ENCODE measurements at places on chromosomes 13 and 19. TPM values are rescaled to one million over a fixed set of nuclear protein-coding genes. Genes with fewer than 3 reads are reported as not detected.

Gene ZSCAN4
- total RNA-seq: not detected

Gene JSRP1
- total RNA-seq: 0.56 TPM

Gene TRPM4
- 1.1 TPM for total RNA-seq

Gene NRTN
- 0.22 TPM for total RNA-seq

Gene MYH14
- total RNA-seq: not detected

GRCh38 chr13:114132419-114133121 lies at the start of gene RASA3:
TSS of gene RASA3 (minus strand) at chr13:114132623. CDS start at chr13:114132489, 134 bp downstream.
- peak within 1 kb of the TSS; percentile 93 for H3K27ac ChIP-seq
- H3K36me3 ChIP-seq: peaks cover 11% of the 10 kb centered on the region
- H3K27me3 ChIP-seq: no peaks in the 10 kb centered on the region
- peak; percentile 73 for DNase-seq

- DNase-seq: no peak
- no peak overlapping the region for H3K27ac ChIP-seq
- H3K4me1 ChIP-seq: peaks cover 18% of the 10 kb centered on the region
- no peaks in the 10 kb centered on the region for H3K36me3 ChIP-seq
- no peak overlapping the region for H3K4me3 ChIP-seq
- peaks cover 6% of the 10 kb centered on the region for H3K27me3 ChIP-seq
Observed at GRCh38 chr19:45380107-45380506, 9.7 kb upstream of the ERCC2 start.

- peaks cover 9% of the 10 kb centered on the region for H3K36me3 ChIP-seq
- DNase-seq: peak; percentile 72
- peaks cover 29% of the 10 kb centered on the region for H3K4me1 ChIP-seq
- peak overlapping the region; percentile 98 for H3K4me3 ChIP-seq
Observed at GRCh38 chr13:113297370-113298042, 467 bp downstream of the LAMP1 start.

DNA sequence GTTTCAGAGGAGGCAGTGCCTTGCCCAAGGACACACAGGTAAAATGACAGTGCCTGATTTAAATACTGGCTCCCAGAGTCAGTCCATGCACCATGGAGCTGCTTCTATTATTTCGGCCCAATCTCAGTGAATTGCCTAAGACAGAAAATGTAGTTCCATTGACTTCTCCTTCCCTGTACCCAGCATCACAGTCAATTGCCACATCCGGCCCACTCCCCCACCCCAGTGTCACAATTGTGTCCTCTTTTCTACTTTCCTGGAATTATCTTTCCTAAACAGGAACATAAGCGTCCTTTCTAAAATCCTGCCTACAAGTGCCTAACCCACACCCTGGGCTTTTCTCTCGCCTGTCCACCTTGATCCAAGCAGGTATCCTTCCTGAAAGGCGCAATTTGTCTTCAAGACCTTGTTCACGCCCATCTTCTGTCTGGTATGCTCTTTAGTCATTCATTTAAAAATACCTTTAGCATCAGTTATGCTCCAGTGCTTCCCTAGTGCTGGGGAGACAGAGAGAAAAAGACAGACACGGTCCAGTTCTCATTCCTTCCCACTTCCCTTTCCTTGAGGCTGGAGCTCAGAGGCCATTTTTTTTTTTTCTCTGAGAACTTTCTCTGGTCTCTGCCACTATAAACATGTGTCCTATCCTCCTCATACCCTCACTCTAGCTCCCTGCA lies 411.4 kb downstream of the LIG4 start:
- no peaks in the 10 kb centered on the region for H3K36me3 ChIP-seq
- H3K27me3 ChIP-seq: no peaks in the 10 kb centered on the region
- no peak for DNase-seq
- no peak overlapping the region for H3K27ac ChIP-seq

DNA sequence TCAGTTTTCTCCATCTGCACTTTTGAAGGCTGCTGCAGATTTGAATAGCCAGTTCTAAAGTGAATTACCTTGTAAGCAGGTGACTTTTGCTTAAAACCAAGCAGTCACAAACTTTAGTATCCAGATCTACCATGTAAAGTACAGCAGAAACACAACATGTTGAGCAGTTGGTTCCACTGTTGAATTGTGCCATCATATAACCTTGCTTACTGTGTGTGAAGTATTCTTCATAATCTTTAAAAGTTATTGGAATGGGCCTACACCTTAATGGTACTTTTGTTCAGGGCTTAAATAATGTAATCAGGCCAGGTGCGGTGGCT lies 23.2 kb upstream of the MTUS2 start:
- no peaks in the 10 kb centered on the region for H3K4me1 ChIP-seq
- no peak overlapping the region for H3K27ac ChIP-seq
- no peak overlapping the region for H3K4me3 ChIP-seq

DNA sequence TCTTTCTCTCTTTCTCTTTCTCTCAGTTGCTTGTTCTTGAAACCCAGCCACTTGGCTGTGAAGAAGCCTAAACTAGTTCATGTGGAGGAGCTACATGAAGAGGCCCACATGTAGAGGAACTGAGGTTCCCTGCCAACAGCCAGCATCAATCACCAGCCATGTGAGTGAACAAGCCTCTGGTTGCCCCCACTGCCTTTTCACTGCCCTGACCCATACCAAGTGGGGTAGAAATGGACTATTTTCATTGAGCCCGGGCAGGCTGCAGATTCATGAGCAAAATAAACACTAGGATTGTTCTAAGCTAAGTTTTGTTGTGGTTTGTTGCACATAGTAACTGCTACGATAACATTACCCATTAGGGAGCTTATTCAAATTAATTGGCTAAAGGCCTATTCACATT lies 78.7 kb upstream of the FAM216B start:
- no peak for DNase-seq
- no peaks in the 10 kb centered on the region for H3K4me1 ChIP-seq
- no peak overlapping the region for H3K4me3 ChIP-seq

DNA sequence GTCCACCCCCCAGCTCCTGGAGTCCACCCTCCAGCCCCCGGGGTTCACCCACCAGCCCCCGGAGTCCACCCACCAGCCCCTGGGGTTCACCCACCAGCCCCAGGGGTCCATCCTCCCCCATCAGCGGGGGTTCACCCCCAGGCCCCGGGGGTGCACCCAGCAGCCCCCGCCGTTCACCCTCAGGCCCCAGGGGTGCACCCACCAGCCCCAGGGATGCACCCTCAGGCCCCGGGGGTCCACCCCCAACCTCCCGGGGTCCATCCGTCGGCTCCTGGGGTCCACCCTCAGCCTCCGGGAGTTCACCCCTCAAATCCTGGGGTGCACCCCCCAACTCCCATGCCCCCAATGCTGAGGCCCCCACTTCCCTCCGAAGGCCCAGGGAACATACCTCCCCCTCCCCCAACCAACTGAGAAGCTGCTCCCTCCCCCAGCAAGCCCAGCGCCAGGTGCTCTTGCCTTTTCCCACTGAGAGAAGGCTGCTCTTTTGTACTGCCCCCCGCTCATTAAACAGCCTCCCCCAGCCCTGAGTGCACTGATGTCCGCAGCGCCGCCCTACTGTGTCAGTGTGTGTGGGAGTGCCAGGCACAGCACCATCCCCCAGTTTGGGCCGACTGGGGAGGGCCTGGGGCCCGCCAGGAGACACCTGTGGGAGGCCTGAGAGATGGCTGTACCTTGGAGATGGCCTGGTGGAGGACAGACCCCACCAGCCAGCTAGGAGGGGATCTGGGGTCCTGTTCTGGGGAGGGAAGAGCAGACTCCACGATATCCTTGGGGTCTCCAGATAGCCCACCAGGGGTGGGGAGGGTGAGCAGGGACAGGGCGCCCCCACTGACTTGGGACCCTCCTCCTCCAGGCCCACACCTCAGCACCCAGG lies 750 bp upstream of the AMH start:
- peaks cover 9% of the 10 kb centered on the region for H3K4me1 ChIP-seq
- no peak overlapping the region for H3K4me3 ChIP-seq
- peaks cover 10% of the 10 kb centered on the region for H3K27me3 ChIP-seq
- no peak for DNase-seq
- H3K27ac ChIP-seq: no peak overlapping the region
- H3K36me3 ChIP-seq: peaks cover 18% of the 10 kb centered on the region

- H3K4me3 ChIP-seq: no peak overlapping the region
- H3K4me1 ChIP-seq: peaks cover 6% of the 10 kb centered on the region
- peaks cover 28% of the 10 kb centered on the region for H3K27me3 ChIP-seq
- H3K27ac ChIP-seq: no peak overlapping the region
- H3K36me3 ChIP-seq: no peaks in the 10 kb centered on the region
Observed at GRCh38 chr13:28636069-28636468, 22.9 kb upstream of the POMP start.

- peaks cover 3% of the 10 kb centered on the region for H3K4me1 ChIP-seq
- no peaks in the 10 kb centered on the region for H3K36me3 ChIP-seq
- DNase-seq: no peak
- no peak within 1 kb of the TSS for H3K27ac ChIP-seq
Observed at GRCh38 chr19:41708481-41708880, at the start of gene CEACAM5. TSS of gene CEACAM5 (plus strand) at chr19:41708626. CDS start at chr19:41708732, 106 bp downstream.

- no peaks in the 10 kb centered on the region for H3K27me3 ChIP-seq
- DNase-seq: no peak
- H3K36me3 ChIP-seq: peaks cover 17% of the 10 kb centered on the region
- H3K4me3 ChIP-seq: no peak overlapping the region
- H3K27ac ChIP-seq: no peak overlapping the region
- H3K4me1 ChIP-seq: no peaks in the 10 kb centered on the region
Observed at GRCh38 chr19:49830766-49831165, 12.7 kb downstream of the MED25 start.

GRCh38 chr19:27779954-27780353 lies 1433.0 kb downstream of the UQCRFS1 start:
- no peak overlapping the region for H3K4me3 ChIP-seq
- H3K4me1 ChIP-seq: peaks cover 2% of the 10 kb centered on the region
- H3K27ac ChIP-seq: no peak overlapping the region
- H3K36me3 ChIP-seq: peaks cover 67% of the 10 kb centered on the region
- no peaks in the 10 kb centered on the region for H3K27me3 ChIP-seq
- no peak for DNase-seq

DNA sequence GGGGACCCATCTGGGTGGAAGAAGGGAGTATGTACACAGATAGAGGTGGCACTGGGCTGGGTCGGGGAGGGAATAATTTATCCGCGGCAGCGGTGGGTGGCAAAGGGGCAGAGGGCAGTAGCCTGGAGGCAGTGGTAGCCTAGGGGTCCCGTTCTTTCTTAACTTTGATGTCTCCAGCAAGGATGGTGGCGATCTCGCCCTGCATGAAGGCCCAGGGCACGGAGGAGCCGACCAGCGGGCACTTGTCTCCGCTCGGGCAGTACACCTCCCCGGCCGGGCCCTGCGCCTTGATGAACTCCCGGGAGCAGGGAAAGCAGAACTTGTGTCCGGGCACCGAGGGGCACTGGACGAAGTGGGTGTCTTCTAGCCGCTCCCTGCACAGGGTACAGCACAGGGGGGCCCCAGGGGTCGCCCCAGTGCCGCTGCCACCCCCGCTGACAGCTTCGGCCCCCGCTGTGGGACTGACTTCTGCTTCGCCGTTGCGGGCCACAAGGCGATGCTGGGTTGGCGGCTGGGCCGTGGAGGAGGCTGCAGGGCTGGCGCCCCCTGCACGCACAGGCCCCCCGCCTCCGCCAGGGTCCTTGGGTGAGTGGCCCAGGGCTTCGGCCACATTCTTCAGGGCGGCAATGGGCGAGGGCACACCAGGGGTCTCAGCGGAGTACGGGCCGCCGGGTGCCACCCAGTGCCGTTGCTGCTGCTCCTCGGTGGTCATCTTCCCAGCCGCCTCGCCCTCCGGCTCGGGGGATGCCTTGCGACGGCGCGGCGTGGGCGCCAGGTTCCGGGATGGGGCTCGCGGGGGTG lies 1.9 kb downstream of the IRF2BP1 start:
- peaks cover 4% of the 10 kb centered on the region for H3K36me3 ChIP-seq
- H3K4me1 ChIP-seq: peaks cover 28% of the 10 kb centered on the region
- no peak overlapping the region for H3K4me3 ChIP-seq
- DNase-seq: no peak
- peaks cover 1% of the 10 kb centered on the region for H3K27me3 ChIP-seq

- no peak overlapping the region for H3K4me3 ChIP-seq
- DNase-seq: no peak
- H3K4me1 ChIP-seq: no peaks in the 10 kb centered on the region
- H3K27me3 ChIP-seq: no peaks in the 10 kb centered on the region
Observed at GRCh38 chr13:104436555-104436954, 1370.3 kb upstream of the SLC10A2 start.

DNA sequence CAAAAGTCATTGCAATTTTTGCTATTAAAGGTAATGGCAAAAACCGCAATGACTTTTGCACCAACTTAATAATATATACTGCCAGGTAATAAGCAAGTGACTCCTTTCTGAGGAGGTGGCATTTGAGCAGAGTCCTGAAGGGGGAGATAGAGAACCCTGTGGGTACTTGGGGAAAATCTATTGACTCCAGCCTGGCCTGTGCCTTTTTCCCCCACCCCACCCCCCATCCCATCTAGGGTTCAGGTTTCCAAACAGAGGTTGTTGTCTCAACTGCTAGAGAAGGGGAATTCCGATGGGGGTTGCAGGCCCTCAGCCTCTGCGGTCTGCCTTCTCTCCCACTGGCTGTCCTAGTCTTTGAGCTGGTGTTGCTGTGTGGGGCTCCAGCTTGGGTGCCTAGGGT lies 11.5 kb downstream of the S1PR2 start:
- no peak overlapping the region for H3K27ac ChIP-seq
- peaks cover 10% of the 10 kb centered on the region for H3K4me1 ChIP-seq
- peak; percentile 61 for DNase-seq
- peaks cover 8% of the 10 kb centered on the region for H3K36me3 ChIP-seq
- no peak overlapping the region for H3K4me3 ChIP-seq

DNA sequence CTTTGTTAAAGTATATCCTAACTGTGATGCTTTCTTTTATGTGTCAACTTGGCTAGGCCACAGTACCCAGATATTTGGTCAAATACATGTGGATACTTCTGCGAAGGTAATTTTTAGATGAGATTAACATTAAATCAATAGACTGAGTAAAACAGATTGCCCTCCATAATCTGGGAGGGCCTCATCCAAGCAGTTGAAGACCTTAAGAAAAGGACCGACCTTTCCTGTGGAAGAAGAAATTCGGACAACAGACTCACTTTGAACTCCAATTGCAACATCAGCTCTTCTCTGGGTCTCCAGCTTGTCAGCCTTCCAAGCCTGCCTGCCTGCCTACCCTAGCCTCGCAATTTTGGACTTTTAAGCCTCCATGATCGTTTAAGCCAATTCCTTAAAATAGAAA lies 57.9 kb upstream of the DOCK9 start:
- peaks cover 53% of the 10 kb centered on the region for H3K4me1 ChIP-seq
- no peaks in the 10 kb centered on the region for H3K27me3 ChIP-seq
- DNase-seq: no peak
- H3K36me3 ChIP-seq: peaks cover 13% of the 10 kb centered on the region
- H3K4me3 ChIP-seq: no peak overlapping the region
